Stimulated activated CD8-positive, alpha-beta memory T cell treated with anti-CD3 and anti-CD28 coated beads, Interleukin-4, amount 100 ng/mL, for 1 hour (primary cell): ENCODE measurements at places on chromosomes 16 and 17.

- no peak for DNase-seq
These were observed 797 bp downstream of the PRCD start for GRCh38 chr17:76540381-76541300.

DNA sequence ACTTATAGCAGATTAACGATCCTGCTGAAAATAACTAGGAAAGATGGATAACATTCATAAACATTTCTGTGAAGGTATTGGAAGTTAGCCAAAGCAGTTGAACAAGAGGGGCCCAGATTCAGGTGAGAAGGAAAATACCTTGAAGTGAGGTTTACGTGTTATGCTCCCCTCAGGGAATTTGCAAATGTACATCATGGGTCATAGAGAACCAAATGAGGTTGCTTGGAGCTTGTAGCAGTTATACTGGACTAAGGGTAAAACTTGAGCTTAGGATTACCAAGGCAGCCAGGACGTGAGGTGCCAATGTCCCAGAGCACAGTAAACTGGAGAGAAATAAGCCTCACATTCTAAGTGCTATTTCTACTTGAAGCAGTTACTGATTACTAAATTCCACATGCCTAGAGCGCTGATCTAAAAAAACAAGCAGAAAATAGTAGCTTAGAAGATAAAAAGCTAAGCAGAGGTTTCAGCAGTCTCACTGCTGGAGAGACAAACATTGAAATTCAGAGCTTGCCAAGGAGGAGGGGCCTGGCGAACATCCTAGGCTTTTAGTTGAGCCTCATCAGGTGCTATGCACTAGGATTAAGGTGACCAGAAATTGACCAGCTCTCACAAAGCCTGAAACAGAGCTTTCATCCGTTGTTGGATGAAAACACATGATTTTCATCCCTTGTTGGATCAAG is 136.7 kb upstream of the FAM20A start:
- no peak for DNase-seq

DNA sequence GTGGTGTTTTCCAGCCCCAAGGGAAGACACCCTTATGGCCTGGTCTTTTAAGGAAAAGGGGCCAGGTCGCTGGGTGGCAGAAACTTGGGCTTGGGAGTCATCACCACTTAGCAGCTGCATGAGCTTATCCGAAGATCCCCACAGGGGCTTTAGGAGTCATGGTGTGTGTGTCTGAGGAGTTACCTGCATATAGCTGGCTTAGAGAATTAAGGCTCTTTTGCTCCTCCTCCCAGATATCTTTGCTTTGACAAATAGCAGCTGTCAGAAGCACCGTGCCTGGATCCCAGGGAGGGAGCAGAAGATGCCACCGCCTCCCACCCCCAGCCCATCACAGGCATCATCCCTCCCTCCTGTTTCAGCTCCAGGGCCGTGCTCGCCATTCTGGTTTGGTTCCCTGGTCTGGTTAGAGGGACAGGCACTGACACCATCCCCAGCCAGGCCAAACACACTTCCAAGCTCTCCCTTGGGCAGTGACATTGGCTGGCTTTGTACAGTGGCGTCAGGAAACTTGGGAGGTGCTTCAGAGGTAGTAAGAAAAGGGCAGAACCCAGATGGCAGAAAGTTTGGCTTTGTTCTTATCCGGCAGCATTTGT is 17.4 kb downstream of the LDHD start:
- DNase-seq: no peak

DNA sequence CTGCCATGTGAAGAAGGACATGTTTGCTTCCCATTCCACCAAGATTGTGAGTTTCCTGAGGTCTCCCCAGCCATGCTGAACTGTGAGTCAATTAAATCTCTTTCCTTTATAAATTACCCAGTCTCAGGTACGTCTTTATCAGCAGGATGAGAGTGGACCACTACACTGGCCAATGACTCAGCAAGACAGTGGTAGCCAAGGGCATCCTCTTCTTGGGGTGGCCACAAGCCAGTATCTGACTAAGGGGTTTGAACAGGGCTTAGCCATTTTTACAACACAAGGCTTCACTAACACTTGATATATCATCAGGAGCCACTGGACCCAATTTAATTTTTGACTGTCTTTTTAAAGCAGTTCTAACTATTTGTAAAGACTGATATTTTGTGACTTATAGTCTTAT is 21.1 kb upstream of the KRT24 start:
- no peak for DNase-seq

DNA sequence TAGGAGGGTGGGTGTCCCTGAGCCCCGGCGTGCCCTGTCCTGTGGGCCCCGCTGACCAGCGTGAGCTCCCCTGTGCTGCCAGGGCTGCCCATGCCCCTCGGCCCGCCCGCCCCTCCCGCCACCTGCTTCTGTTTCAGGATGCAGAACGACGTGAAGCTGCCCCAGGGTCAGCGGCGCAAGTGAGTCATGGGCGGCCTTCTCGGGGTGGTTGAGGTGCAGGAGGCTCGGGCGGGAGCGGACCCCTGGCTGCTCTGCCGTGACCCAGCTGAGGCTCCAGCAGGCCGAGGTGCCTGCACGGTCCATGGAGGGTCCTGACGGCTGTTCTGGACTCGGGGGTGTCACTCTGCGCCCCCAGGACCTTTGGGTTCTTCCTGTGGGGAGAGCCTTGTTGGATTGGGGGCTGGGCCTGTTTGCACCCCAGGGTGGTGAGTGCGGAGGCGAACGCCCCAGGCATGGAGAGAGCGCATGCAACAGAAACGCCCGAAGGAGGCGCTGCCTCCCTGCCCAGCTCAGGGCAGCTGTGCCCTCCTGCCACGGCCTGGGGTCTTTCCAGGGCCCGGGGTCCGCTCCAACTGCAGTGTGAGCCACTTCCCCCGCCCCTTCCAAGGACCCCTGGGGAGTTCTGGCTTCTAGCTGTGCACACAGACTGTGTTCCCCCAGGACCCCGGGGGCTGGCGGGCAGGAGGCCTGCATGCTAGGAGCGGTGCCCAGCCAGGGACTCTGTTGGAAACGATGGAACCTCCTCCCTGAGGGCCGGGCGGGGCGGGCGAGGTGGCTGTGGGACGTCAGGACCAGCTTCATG is 4.0 kb downstream of the SLC25A10 start:
- no peak for DNase-seq

GRCh38 chr17:50029185-50029584 is 26.7 kb upstream of the ITGA3 start:
- DNase-seq: no peak

GRCh38 chr17:39944393-39944711 is 16.8 kb downstream of the LRRC3C start:
- no peak for DNase-seq

GRCh38 chr17:44972953-44973352 is 4.8 kb upstream of the C1QL1 start:
- no peak for DNase-seq

DNA sequence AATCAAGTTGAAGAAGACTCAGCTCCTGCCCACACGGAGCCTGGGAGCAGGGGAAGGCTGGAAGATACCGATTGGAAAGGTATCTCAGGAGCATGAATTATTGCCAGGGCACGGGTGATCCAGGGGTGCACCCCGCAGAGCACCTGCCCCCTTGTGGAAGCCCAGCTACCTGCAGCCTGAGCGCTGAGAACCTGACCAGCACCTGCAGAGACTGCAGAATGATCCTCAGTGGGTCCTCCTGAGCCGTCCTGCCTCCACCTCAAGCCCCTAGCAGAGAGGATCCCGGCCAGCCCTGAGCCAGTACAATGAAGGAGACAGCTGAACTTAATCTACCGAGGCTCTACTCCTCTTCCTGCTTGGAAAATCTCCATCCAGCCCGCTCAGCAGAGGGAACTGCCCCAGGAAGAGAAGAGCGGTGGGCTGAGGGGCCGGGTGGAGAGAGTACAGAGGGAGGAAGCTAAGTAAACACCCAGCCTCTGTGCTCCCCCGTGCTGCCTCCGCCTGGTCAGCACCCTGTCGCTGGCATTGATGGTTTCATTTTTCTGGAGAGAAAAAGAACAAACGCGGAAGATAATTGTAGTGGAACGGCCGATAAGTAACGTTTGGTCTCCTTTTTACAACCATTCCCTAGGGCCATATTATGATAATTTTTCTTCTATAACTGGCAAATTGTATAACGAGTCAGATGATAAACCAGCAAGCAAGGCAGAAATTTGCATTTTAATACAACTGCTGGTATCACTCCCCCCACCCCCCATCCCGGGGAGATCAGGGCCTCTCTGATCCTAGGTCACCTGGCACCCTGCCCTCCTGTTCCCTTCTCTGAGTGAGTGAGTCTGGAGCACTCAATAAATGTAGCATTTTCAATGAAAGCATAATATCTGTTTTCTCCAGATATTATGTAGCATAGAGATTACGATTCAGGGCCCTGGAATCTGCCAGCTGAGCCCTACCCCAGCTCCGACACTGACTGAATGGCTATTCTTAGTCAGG is 204.5 kb upstream of the RPL38 start:
- DNase-seq: peak; percentile 10

DNA sequence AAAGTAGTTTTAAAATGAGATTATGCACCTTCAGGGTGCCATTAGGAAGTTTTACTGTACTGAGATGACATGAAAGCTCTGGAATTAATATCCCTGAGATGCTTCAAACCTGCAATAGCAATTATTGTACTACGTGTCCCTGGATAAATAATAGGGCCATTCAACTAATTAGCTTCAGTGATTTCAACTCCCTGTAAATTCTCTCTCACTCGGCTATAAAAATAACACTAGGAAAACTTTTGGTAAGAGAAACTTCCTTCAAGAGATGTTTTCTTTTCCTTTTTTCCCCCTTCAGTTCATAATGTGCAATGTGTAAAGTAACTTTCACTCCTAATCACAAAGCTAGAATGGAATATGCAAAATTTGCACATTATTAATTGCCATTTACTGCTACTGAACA is 146.4 kb downstream of the SNX11 start:
- no peak for DNase-seq
